ENCODE measurements at places on chromosomes 7 and 10.
A peak's percentile ranks its signal among the peaks of the same experiment; 100 is the strongest.

GRCh38 chr10:69644658-69645295, 14.7 kb downstream of the FAM241B start:
- DNase-seq, result peak; percentile 32

DNA sequence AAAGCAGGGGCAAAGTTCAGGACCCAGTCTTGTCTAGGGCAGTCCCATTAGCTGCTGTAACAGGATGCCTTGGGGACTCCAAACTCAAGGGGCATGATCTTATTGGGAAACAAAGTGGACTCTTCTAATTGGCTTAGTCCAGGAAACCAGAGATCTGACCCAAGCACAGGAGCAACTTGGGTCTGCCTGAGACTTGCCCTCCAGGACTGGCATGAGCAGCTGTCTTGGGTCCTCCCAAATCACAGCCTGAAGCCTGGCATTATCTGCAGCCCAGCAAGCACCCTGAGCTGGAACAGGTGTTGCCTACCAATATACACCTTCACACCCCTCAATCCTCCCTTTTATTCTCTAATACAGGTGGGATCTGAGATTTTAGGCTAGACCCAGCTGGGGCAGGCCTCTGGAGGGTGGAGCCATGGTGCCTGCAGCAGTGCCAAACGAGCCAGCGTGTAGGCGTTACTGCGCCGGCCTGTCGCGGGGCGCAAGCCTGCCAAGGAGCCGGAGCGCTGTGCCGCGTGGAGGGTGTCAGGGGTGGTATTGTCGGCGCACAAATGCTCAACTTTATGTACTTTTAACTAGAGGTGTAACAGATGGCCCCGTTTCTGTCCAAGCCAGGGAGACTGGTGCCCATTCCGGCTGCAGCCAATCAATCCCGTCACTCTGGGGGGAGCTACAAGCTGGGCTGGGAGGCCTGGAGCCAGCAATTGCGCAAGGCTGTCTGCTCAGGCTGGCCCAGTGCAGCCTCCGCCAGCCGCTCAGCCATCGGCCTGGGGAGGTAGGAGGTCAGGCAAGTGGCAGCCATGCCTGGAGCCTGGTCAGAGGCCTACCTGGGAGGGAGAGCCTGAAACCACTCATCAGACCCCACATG, 12.8 kb upstream of the LBX1 start:
- no peak for DNase-seq

DNA sequence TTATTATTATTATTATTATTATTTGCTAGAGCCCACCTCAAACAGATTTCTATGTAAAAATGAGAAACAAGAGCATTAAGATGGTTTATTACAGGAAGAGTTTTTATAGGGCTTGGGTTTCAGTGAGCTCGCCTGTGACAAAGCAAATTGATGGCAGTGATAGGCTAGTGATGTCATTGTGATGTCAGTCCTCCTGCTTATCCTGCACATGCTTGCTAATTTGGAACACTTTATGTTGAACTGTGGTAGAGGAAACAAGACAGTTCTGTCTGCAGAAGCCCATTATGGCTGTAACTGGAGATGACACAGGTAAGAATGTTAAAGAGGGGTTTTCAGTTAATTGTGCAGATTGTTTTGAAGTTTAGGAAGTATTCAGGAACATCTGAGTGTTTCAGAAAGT, 68.3 kb downstream of the CREM start:
- DNase-seq, result no peak

GRCh38 chr7:43105521-43106120, 6.8 kb upstream of the HECW1 start:
- no peak for DNase-seq

- no peak for DNase-seq
These were observed 11.7 kb downstream of the CYP26A1 start for GRCh38 chr10:93085272-93085859.

DNA sequence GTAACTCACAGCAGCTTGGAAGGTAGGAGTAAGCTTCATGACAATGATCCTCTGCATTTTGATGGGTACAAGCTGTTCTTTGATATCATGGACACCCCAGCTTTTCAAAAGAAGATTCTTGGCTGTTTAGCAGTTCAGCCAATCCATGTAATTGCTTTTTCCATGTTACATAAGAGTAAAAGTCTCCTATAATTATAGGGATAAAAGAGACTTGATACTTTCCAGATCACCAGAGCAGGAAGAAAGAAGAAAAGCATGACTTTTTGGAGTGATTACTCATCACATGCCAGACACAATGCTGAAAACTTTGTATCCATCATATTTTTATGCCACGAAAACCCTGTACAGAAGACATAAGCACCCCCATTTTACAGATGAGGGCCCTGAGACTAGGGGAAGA, 1049.7 kb downstream of the NRG3 start:
- no peak for DNase-seq

All from stimulated activated CD8-positive, alpha-beta memory T cell treated with anti-CD3 and anti-CD28 coated beads, Interleukin-2, amount 100 ng/mL, for 48 hours (primary cell).